Tibial nerve (tissue), 4 donors: ENCODE measurements at places on chromosomes 13 and 19.
A peak's percentile ranks its signal among the peaks of the same experiment; 100 is the strongest.

- DNase-seq: no peak
These were observed 31.2 kb downstream of the DLEU7 start for GRCh38 chr13:50812242-50812641.

GRCh38 chr19:18109733-18110608, 12.4 kb downstream of the MAST3 start:
- DNase-seq: no peak

GRCh38 chr13:113906571-113906970, 42.7 kb upstream of the GAS6 start:
- no peak for DNase-seq

DNA sequence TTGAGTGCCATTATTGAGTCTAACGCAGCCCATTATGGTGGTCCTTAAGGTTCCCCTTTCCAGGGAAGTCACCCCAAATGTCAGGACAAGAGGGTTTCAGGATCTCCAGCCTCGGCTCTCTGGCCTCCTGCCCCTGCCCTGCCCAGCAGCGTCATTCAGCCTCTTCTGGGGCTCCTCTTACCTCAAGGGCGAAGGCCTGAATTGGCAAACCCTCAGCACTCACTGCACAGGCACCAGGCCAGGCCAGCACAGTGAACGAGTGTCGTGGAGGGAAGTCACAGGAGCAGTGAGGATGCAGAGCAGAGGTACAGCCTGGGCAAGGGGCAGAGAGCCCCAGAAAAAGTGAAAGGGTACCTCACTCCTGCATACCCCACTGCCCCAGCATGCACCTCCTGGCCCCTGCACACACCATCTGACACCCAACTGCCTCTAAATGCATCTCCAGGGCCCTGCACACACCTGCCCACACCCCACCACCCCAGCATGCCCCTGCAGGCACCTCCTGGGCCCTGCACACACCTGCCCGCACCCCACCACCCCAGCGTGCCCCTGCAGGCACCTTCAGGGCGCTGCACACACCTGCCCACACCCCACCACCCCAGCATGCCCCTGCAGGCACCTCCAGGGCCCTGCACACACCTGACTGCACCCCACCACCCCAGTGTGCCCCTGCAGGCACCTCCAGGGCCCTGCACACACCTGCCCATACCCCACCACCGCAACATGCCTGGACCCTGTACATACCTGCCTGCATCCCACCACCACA, 19.8 kb downstream of the SLC25A42 start:
- no peak for DNase-seq

- DNase-seq: no peak
These were observed 181.5 kb downstream of the TSHZ3 start for GRCh38 chr19:31167690-31168089.

- peak; percentile 35 for DNase-seq
These were observed 30.0 kb upstream of the NCCRP1 start for GRCh38 chr19:39166571-39167391.

DNA sequence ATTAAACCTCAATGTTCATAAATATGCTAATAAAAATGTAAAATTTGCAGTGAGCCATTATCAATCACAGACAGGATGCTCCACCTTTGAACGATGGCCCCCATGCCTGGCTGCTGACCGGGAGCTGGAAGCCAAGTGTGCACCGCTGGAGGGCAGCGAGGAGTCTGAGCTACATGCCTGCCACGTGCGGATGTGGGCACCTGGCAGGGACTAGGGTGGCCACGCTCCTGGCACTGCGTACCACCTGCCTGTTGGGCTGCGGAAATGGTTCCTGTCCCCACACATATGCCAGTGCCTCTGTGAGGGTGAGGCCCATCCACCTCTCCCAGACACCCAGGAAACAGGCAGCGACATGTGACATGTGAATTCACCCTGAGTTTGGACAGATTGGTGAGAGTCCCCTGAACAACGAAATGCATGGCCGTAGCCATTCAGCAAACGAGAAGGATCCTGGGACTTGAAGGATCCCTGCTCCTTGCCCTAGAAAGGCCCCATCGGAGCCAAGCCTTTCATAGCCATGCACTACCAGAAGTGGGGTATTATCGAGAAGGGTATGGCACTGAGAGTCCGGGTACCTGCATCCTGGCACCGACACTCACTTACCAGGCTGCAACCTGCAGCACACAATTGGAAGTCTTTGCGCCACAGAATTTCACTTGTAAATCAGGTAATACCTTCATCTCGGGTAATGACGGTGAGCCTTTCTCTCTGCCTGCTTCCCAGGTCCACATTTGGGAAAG, 35.8 kb downstream of the TSHZ3 start:
- DNase-seq: no peak

- no peak for DNase-seq
These were observed 671.6 kb downstream of the PCDH9 start for GRCh38 chr13:66558506-66558905.

DNA sequence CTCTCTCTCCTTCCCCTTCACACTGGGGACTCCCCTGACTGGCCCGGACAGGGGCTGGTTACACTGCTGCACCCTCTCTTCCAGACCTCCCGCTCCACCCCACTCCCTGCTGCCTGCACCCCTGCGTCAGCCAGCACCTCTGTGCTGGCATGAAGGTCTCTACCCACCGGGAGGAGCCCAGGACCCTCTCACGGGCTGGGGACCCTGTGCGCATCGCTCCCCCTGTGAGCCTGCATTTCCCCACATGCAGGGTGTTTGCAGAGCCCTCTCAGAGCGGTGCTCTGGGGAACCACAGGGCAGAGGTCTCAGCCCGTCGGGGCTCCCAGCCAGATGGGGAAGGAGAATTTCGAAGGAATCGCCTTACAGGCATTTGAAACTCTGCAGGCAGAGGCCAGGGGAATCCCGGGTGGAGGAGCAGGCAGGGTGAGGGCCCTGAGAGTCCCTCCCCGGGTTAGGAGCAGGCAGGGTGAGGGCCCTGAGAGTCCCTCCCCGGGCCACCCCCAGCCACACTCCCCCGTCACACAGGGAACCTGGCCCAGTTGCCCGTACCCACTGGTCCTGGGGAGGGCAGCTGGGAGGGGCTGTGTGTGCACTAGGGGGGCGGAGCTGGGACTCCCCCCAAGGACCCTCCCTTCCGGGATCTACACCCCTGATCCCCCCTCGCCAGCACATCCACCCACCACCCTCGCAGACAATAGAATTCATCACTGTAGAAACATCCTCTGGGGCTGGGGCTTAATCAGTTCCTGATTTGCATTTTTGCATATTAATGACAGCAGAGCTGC, 16.3 kb upstream of the TCF3 start:
- DNase-seq: no peak

GRCh38 chr13:20441056-20441455, 84.6 kb downstream of the CRYL1 start:
- DNase-seq: no peak

GRCh38 chr19:50959731-50960500, 7.1 kb upstream of the KLK5 start:
- DNase-seq: no peak

- no peak for DNase-seq
These were observed 4.0 kb downstream of the TPGS1 start for GRCh38 chr19:511101-511851.

DNA sequence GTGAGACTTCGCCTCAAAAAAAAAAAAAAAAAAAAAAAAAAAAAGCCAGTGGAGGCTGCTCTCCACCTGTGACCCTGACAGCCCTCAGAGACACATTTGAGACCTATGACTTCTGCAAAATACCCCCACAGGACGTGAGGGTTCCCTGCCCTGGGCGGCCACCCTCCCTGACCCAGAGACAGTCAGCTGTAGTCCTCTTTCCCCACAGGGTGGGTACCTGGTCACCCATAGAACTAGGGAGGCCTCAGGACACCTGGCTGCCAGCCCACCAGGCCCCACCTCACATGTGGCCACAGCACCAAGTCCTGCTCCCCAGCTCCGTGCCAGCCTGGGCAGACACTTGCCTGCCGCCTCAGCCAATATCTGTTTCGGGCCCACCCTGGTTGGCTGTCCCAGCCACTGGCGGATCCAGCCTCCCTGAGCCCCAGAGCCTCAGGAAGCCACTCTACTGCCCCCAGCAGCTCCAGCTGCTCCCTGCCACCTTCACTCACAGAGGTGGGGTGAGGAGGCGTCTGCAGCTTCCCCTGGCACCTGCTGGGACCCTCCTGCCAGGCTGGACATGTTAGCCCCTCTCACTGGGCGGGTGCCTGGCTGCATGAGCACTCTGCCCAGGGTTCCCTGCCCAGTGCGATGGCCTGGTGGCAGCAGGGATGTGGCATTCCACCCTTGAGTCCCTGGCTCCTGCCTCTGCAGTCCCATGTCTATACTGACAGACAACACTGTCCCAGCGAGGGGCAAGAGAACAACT, 6.9 kb downstream of the MKNK2 start:
- DNase-seq: no peak

- no peak for DNase-seq
These were observed 172.7 kb downstream of the SPRY2 start for GRCh38 chr13:80168089-80168850.

DNA sequence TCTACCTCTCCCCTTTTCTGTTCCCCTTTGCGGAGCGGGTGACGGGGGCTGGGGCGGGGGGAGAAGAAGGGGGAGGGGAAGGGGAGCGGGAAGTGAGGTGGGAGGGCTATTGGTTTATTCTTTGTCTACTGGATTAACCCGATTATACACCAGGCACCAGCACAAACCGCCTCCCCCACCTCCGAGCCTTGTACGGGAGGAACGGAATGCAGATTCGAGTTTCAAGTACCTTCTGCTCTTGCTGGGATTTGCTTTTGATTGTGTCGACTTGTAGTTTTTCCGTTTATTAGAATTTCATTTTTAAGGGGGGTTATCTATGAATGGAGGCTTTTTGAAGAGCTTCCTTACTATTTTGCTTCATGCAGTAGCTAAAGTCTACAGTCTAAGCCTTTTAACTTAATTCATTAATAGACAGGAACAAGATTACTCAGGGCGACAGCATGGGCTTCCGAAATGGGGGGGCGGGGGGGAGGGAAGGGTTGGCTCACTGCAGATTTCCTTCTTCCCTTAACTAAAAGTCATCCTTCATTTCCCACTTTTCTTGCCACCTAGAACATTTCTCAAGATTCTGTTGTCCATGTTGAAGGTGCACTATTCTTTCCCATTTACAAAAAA, 937 bp upstream of the SPRY2 start:
- no peak for DNase-seq

- DNase-seq: no peak
These were observed 5.9 kb downstream of the KLF12 start for GRCh38 chr13:74128156-74128767.

GRCh38 chr19:1248786-1249297, 459 bp downstream of the MIDN start:
- DNase-seq: no peak
